M059J (cell line): ENCODE measurements at places on chromosomes 13 and 19.

DNA sequence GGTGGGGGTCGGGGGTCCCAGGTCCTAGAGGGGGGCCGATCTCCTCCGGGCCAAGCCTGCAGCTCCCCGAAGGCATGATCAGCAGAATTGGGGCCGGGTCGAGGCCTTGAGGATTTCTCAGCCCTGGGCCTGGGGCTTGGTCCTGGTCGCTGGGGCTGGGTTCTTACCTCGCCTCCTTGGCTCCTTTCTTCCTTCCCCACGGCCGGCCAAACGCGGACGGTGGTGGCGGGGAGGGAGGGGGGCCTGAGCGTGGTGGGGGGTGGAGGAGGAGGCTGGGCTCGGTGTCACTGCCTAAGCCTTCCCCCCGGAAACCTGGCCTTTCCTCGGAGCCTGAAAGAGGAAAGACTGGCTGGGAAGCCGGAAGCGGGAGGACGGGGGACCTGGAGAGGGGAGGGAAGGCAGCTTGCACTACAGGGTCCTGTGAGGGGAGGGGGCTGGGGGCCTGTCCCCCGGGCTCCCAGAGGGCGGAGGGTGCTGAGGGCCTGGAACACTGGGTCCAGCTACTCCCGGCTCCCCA is at the start of gene ZNF579:
Gene ZNF579, minus strand, starts transcription at position 221 of the 517 bp plus-strand sequence. CDS start 1,209 bp downstream, outside the sequence.
- DNase-seq, result peak; percentile 83

- no peak for DNase-seq
Measured at GRCh38 chr19:35484252-35485036, 5.8 kb downstream of the KRTDAP start.

GRCh38 chr19:49468746-49469447 is 5.1 kb upstream of the FLT3LG start:
- DNase-seq, result peak; percentile 46

- DNase-seq, result no peak
Measured at GRCh38 chr19:13705201-13705600, 59.1 kb upstream of the MRI1 start.

GRCh38 chr13:108974686-108975085 is 345.3 kb downstream of the MYO16 start:
- DNase-seq, result no peak

DNA sequence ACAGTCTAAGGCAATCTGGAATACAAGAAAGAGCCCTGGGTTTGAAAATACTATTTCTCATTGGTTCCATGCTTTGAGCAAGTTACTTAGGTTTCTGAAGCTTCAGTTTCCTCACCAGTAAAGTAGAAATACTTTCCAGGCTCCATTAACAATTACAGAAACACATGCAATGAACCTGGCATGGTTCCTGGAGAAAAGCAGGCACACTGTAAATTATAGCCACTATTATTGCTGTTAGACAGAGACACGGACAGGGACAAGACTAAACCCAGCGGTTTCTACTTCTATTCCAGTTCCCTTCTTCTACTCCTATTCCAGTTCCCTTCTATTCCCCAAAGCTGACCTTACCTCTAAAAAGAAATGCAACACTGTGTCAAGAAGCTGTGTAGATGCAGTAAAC is 41.2 kb downstream of the MIPEP start:
- DNase-seq, result no peak

DNA sequence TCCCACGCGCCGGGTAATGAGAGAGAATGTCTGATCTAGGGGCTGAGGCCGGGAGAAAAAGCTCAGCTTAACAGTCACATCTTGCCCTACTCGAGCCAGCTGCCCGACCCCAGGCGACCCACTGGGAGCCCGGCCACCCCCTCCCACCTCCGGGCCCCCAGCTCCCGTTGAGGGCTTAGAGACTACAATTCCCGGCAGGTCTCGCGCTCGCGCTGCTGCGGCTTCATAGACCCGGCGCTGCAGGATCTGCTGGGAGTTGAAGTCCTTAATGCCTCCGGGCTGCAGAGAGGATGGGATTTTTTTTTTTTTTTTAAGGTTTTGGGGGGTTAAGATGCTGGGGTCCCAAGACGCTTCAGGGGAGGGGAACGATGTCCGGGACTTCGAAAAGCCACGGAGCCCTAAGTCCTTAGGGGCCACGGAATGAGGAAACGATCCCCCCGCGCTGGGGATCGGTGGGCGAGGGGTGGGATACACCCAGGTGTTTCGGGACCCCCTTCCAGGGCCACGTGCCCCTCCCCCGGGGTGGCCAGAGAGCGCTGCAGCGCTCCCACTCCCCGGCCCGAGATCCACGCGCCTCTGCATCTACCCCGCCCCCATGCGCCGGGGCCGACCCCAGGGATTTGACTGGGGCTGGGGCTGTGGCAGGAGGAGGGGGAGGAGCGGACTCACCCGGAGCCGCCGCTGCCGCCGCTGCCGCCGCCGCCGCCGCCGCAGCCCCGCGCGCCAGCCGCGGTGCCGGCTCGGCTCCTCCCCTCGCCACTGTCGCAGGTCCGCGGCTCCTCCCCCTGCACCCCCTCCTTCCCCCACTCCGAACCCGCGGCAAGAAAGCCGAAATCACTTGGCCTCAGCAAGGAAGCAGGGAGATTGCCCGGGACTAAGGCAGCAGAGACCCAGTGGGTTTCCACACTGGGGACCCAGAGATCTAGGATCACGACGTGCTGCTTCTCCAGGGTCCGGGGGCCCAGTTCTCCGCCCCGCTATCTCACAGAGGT is at the start of gene SYT3:
Gene SYT3, minus strand, starts transcription at position 761 of the 992 bp plus-strand sequence. CDS start 2,470 bp downstream, outside the sequence.
- DNase-seq, result peak; percentile 27

DNA sequence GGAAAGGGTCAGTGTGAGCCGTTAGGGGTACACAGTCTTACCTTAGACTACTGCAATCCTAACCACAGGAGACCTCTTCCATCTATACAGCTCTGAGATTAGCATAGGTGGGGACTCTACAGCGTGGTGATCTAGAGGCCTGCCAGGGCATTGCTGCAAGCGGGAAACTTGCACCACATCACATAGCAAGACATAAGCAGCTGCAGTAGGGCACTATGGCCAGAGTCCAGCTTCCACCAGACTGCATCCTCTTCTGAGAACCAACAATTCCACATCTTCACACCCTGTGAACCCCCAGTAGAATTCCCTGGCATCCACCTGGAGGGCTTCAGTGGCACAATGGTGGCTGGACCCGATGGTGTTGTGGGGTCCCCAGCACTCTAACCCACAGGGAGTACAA is 1564.3 kb upstream of the PRR20A start:
- no peak for DNase-seq

DNA sequence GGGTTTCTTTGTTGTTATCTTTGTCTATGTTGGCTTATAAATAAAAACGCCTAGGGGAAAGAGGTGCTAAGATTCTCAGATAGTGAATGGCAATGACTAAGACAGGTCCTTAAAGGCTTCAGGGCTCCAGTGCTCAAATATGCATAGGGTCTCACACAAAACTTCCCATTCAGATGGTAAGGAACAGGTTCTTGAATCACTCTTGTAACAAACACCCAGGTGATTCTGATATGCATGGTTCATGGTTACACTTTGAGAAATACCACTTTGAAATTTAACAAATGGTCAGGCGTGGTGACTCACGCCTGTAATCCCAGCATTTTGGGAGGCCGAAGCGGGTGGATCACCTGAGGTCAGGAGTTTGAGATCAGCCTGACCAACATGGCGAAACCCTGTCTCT is 17.1 kb downstream of the NUDT15 start:
- no peak for DNase-seq

DNA sequence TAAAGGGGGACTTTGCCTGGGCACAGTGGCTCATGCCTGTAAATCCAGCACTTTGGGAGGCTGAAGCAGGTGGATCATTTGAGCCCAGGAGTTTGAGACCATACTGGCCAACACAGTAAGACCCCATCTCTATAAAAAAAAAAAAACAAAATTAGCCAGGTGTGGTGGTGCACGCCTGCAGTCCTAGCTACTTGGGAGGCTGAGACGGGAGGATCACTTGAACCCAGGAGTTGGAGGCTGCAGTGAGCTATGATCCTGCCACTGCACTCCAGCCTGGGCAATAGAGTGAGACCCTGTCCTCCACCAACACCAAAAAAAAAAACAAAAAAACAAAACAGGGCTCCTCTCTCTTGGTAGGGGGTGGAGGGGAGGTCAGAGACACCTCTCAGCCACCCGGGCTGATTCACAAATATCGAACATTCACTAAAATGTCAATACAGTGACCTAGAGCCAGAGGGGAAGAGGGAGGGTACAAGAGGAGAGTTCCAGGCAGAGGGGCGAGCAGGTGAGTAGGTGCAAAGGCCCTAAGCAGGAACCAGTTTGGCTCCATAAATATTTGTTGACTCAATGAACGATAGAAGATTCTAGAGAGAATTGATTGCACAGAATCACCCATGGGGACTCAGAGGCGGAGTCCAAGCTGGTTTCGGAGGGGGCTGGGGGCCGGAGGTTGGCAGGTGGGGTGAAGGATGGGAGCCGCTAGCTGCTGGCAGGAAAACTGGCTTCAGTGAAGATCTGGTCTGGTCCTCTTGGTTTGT is 1.0 kb upstream of the CREB3L3 start:
- DNase-seq, result no peak

DNA sequence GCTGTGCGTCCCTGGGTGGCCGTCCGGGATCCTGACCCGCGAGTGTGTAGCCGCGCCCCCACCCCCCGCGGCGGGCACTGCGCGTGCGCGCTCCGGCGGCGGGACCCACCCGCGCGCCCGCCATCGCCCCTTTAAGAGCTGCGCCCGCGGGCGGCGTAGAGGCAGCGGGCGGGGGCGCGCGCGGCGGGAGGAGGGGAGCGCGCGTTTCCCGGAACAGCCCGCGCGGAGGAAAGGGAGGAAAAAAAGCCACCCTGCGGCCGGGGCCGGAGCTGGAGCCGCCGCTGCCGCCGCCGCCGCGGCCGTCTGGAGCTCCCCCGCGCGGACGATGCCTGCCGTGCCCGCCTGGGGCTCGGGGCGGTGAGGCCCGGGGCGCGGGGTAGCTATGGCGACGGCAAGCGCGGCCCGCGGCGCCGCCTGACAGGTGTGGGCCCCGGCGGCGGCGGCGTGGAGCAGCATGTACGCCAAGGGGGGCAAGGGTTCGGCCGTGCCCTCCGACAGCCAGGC is at the start of gene SSBP4:
Gene SSBP4, plus strand, starts transcription at position 204 of the 504 bp plus-strand sequence. Its CDS starts 251 bp downstream, at position 455.
- DNase-seq, result peak; percentile 69

DNA sequence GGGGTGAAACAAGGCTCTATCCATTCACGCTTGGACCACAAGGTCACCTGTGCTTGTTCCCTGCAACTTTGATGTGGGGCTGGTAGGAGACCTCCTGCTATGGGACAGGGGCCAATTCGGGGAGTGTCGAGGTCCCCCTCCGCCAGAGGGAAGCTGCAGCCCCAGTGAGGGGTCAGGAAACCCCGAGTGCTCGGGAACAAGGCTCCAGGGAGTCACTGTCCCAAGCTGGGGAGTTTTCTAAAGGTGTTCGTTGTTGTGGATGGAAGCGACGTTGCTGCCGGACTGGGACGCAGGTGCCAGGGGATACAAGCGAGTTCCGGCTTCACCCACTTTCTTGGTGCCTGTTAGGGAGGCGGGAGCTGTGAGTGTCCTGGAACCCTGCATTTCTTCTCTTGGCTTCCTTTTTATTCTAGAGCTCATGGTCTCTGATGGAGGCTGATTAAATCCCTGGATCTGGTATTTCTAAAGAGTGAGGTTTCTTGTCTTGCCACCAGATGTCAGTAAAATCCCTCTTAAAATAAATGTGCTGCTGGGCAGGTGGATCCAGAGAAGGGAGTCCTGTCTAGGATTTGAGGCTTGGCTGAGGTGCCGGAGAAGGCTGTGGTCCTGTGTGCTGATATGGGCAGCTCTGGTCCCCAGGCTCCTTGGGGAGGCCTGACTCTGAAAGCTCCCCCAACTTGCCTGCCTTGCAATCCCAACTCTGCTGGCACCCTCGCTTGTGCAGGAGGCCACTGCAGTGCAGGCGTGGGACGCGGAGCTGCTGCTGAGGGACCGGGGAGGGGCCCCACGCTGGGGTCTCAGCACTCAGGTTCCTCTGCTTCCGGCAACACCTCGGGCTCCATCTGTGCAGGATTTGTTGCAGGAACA is 153.9 kb downstream of the TEX29 start:
- DNase-seq, result peak; percentile 29

DNA sequence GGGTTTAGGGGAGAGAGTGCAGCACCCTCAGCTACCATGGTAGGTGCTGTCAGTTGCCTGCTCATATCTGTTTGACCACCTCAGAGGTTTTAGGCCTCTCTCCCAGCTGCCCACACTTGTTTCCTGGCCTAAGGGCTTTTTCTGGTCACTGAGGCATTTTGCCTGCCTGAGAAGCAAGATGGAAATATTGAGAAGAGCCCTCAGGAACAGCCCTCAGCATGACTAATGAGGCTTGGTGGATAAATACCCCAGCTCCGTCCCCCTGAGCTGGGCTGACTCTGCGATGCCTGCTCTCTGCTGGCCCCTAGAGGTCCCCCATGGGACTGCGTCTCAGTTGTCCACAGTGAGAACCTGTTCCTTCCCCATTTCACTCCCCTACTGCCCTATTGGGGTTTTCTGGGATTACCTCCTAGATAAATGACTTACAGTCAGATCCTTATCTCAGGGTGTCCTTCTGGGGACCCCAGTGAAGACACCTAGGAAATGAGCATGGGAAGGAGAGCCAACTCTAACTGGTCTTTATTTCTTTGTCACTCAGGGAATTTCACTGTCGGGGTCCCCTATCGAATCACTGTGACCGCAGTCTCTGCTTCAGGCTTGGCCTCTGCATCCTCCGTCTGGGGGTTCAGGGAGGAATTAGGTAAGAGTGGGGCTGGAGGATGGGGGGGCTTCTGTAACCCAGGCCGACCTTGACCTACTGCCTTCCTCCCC is 13.3 kb downstream of the PALM3 start:
- peak; percentile 86 for DNase-seq

DNA sequence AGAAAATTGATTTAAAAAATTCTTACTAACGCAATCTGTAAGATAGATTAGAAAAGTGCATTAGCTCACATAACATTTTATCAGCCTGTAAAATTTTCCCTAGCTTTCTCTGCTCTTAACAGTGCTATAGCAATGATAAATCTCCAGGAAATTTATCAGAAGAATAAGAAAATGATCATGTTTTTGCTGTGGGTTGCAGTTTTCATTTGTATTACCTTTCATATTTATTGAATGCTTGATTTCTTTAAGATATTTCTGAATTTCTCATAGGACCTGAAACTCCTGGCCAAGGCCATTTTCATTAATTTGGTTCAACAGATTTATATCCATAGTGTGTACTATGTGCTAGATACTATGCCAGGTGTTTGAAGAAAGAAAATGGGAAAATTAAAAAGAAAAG is 130.3 kb upstream of the STARD13 start:
- no peak for DNase-seq

DNA sequence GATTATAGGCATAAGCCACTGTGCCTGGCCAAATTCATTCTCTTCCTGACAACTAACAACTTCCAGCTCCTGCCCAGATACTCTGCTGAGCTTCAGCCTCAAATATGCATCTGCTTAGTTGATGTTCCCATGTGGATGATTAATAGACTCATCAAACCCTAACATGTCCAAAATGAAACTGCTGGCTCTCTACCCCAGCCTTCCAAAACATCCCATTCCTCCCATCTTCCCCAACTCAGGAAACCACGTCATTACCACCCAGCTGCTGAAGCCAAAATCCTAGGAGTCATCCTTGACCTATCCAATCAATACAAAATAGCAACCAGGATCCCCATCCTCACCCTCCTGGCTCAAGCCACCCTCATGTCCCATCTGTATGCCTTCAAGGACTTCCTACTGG is 20.9 kb downstream of the POU2F2 start:
- DNase-seq, result peak; percentile 80
